ENCODE measurements at places on chromosomes 16 and 17.

- DNase-seq, result peak; percentile 95
- H3K27ac ChIP-seq, result peak within 1 kb of the TSS; percentile 100
- no peaks in the 10 kb centered on the region for H3K27me3 ChIP-seq
- H3K4me1 ChIP-seq, result peaks cover 45% of the 10 kb centered on the region
- peak within 1 kb of the TSS; percentile 92 for H3K4me3 ChIP-seq
- peaks cover 15% of the 10 kb centered on the region for H3K36me3 ChIP-seq
Measured at GRCh38 chr17:6651354-6651918, at the start of the genes C17orf100 and MED31. Gene C17orf100, plus strand, starts transcription at chr17:6651762. Its CDS starts 152 bp downstream, at chr17:6651914. Gene MED31, minus strand, starts transcription at chr17:6651605. Its CDS starts 77 bp downstream, at chr17:6651528.

- H3K36me3 ChIP-seq, result no peaks in the 10 kb centered on the region
- no peaks in the 10 kb centered on the region for H3K27me3 ChIP-seq
- H3K4me1 ChIP-seq, result peaks cover 7% of the 10 kb centered on the region
- DNase-seq, result no peak
Measured at GRCh38 chr16:87298857-87299465, 18.2 kb downstream of the C16orf95 start.

DNA sequence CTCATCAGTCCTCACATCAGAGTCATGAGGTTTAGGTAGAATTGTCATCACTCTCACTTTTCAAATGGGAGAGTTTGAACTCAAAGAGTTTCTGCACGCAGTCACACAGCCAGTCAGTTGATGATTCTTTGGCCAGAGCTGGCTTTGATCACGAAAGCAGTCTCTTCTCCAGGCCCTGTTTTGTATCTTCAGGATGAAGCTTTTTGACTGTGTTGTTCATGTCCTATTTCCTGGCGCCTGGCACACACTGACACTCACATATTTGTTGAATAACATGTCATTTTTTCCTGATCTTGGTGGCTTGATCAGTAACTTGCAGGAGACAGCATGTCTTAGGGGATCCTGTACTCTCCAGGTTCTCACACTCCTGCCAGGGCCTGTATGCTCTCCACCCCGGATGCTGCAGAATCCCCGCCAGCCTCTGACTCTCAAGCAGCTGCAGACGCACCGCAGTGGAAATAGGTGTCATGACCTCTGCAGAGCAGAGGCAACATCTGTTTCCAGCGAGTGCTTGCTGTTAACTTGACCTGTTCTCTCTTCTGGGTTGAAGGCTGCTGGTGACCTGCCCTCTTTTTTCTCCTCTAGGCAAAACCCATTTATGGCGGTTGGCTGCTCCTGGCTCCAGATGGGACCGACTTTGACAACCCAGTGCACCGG is 33.0 kb downstream of the MPRIP start:
- H3K27me3 ChIP-seq, result no peaks in the 10 kb centered on the region
- peaks cover 28% of the 10 kb centered on the region for H3K4me1 ChIP-seq
- H3K36me3 ChIP-seq, result peaks cover 12% of the 10 kb centered on the region
- no peak for DNase-seq

DNA sequence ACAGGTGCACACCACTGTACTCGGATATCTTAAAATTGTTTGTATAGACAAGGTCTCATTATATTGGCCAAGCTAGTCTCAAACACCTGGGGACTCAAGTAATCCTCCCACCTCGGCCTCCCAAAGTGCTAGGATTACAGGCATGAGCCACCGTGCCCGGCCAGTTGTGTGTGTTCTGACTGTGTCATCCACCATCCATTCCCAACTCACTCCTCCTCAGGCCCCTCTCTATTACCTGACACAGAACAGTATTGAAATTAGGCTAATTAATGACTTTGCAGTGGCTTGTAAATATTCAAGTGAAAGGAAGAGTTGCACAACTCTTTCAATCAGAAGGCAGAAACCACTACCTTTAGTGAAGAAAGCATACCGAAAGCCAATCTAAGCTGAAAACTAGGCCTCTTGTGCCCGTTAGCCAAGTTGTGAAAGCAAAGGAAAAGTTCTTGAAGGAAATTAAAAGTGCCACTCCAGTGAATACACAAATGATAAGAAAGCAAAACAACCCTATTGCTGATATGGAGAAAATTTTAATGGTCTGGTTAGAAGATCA is 28.7 kb downstream of the GOSR1 start:
- peaks cover 9% of the 10 kb centered on the region for H3K36me3 ChIP-seq
- no peak overlapping the region for H3K4me3 ChIP-seq
- H3K4me1 ChIP-seq, result no peaks in the 10 kb centered on the region
- DNase-seq, result no peak
- H3K27me3 ChIP-seq, result no peaks in the 10 kb centered on the region

GRCh38 chr16:56669005-56669839 is at the start of gene MT1H:
Gene MT1H, plus strand, starts transcription at chr16:56669814. Its CDS starts 71 bp downstream, at chr16:56669885.
- H3K4me1 ChIP-seq, result peaks cover 9% of the 10 kb centered on the region
- H3K36me3 ChIP-seq, result no peaks in the 10 kb centered on the region
- H3K27me3 ChIP-seq, result peaks cover 40% of the 10 kb centered on the region
- DNase-seq, result no peak
- no peak within 1 kb of the TSS for H3K27ac ChIP-seq
- no peak within 1 kb of the TSS for H3K4me3 ChIP-seq

Measured in CD8-positive, alpha-beta memory T cell (primary cell).